Activated CD4-positive, alpha-beta T cell treated with anti-CD3 and anti-CD28 coated beads, Interleukin-2, Interleukin-4, amounts not matched to agents 100 ng/mL and 50 ng/mL, durations not matched to agents 16 hours and 8 hours (primary cell): ENCODE measurements at places on chromosomes 7 and 10.

GRCh38 chr7:158609313-158609974 is 21.8 kb upstream of the PTPRN2 start:
- DNase-seq, result no peak

DNA sequence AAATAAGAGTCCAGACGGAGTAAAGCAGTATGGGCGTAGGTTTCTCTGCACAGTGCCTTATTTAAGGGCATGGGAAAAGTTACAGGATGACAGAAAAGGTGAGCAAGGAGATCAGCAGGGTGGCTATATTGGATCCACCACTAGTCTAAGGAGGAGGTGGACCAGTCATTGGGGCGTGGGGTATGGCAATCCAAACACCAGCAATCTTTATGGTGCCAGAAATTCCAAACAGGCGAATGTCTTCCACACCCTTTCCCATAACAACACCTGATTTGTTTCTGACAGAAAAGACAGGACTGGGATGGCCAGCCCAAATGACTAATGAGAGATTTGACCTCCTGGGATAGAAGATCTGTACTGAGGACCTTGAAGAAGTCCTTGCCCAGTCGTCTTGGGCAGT is 181.8 kb upstream of the MBL2 start:
- no peak for DNase-seq

- DNase-seq, result no peak
Measured at GRCh38 chr10:2935647-2936386, 131.5 kb upstream of the PFKP start.

DNA sequence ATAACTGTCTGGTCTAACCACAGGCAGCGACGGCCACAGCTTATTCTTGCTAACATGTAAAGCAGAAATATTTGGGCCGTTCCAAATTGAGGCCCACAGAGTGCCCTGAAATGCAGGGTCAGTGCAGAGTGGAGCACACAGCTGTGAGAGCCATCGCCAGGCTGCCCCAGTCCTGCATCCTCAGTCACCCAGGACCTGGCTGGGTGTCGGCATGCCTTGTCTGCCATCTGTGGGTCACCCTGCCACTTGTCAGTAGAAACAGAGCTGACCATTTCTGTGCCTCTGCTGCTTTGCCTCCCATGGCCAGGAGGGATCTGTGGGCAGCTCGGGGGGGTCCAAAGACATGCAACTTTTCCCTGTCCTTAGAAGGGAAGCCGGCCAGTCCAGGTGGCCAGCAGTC is 57.3 kb upstream of the BTBD16 start:
- DNase-seq, result no peak

GRCh38 chr10:102677331-102678067 is 33.2 kb downstream of the TRIM8 start:
- DNase-seq, result no peak

GRCh38 chr7:75966190-75966961 is 28.0 kb downstream of the TMEM120A start:
- no peak for DNase-seq

DNA sequence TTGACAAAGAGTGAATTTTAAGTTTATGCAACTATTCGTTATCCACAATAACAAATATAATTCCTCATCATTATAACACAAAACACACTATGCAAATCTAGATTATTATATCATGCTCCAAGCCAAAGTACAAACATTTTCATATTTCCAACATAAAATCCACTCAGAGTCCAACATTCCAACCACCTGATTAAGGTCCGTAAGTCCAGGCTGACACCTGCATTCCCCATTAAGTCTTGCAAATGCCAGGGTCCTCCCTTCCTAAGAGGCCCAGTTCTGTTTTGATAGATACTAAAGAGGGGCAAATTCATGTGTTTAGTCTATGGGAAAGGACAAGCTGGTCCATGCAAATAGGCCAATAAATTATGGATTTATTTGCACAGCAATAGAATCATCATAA is 206.1 kb downstream of the POU6F2 start:
- no peak for DNase-seq

DNA sequence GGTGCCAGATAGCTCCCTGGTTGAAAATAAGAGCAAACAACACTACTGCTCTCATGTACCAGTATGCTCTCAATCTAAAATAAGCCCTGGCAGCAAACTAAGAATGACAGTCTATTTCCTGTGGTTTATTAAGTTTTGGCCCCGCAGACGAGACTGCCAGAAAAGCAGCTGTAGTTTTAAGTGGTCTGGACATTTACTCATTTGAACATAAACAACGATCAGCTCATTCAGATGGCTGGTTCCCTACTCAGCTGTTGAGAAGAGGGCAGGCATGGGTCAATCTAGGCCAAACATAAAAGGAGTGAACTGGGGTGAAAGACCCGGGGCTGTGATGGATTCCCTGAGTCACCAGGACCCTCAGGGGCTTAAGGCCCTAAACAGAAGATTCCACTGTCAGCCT is 4.5 kb downstream of the TRIL start:
- no peak for DNase-seq

DNA sequence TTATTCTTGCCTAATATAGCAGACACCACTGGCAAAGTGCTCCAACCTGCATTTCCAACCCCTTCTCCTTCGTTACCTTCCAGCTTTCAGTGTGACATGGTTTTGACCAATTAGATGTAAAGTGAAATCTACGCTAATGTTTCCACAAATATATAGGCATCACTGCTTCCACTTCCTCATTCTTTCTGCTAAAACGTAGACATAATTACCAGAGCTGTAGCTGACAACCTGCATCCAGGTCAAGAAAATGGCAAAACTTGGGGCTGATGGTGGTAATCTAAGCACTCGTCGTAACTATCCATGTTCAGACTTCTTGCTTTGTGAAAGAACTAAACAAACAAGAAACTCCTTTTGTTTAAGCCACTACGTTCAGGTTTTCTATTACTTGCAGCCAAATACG is 41.8 kb upstream of the COL1A2 start:
- DNase-seq, result no peak

DNA sequence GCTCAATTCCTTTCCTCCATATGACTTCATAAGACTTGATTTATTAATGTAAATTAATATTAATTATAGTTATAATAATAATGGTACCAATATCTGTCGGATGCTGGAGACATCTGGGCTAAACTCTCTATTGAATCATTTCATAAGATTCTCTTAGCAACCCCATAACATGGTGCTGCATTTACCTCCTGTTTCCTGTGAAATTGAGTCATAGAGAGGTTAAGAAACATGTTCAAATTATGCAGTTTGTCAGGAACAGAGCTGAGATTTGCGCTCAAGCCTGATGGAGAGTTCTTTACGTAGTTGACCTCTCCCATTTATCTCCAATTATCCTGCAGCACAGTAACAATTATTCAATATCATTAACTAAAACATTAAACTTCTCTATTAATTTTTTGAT is 621.8 kb upstream of the FZD8 start:
- DNase-seq, result no peak

DNA sequence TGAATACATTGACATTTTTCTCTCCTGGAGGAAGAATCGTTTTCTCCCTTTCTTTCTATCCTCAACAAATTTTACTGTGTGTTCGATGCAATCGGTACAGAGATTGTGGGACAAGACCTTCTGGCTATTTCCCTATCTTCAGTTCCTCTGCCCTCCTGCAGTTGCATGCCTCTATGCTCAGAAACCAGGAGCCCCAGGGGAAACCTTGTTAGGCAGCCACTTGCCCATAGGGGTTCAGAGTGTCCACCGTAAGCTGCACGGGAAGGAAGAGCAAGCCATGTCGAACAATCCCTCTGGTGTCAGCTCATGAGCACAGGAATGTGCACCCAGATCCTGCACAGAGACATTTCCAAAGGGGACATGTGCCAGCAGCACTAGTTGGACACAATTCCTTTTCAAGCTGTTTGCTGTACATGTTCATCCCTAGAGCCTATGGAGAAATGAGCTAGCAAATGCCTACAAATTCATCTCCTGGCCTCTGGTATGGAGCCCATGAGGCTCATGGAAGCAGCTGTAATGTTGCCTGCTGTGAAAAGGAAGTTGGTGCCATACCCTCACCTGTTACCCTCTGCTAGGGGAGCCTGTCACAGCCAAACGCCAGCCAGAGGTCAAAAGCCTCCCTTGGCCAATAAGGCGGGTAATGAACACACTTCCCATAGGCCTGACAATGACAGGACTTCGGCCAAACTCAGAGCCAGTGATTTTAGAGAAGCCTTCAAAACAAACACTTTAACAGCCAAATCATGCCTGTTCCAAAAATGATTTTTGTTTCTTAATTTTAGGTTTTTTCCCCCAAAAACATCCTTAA is 35.9 kb upstream of the ASAH2 start:
- no peak for DNase-seq

DNA sequence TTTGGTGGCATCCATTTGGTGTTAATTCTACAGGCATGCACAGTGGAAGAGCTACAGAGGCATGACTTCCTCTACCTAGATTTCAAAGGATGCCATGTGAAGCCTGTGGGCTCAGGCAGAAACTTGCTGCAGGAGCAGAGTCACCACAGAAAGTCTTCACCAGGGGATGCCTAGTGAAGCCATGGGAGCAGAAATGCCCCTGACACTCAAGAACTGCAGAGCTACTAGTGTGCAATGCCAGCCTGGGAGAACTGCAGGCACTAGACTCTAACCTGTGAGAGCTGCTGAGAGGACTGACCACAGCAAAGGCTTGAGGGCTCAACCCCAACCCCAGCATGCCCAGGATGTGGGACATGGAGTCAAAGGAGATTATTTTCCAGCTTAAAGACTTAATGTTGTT is 3.9 kb downstream of the OR9A2 start:
- no peak for DNase-seq

DNA sequence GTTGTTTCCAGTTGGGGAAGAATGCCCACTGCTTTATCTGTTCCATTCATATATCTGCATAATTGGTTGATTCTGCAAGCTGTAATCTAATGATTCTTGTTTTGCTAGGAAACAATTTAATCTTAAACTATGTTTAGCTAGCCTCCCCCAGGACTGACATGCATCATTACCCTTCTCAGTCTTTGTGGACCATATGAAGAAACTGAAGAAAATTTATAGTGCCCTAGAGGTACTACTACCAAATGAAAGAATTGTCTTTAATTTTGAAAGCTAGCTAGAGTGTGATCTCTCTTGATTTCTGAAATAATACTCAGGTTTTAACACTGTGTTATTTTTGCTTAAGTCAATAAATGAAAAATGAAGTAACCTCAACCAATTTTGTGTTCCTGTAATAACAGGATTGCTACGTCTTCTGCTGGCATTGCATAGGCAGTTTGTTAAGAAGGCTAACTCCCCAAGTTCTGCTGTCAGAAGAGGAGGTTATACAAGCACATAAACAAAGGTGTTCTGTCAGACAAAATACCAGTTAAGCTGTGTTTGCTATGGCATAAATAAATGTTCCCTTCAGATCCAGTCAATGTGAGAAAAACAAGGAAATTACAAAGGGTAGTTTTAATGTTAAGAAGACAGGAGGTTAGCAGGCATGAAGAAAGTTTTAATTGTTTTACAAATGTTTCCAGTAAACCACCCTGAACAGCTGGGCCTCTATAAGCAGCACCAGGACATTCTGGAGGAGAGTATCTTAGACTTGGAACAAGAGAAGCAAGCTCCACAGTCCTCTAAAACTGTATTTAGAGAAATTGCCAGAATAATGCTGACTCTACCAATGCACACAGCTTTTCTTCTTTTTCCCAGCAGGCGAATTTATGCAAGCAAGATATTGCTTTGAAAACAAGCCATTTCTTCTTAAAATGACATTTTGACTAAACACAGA is 90.3 kb upstream of the CTTNBP2 start:
- DNase-seq, result no peak

DNA sequence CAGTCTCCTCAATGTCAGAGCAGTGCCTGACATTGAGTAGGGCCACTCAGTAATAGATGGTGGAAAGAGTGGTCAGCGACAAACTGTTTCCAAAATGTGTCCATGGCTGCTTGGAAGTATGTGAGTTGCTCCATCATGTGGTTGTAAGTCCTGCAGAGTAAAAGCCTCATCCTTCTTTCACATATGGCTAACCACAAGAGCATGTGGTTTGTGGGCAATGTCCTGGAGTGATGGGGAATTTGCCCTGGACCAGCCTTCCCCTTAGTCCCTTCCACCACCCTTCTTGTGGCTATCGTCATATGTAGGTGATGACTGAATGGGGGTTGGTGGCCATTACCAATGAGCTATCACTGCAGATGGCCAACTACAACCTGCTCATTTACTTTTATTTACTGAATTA is 33.0 kb upstream of the PLXNA4 start:
- no peak for DNase-seq

DNA sequence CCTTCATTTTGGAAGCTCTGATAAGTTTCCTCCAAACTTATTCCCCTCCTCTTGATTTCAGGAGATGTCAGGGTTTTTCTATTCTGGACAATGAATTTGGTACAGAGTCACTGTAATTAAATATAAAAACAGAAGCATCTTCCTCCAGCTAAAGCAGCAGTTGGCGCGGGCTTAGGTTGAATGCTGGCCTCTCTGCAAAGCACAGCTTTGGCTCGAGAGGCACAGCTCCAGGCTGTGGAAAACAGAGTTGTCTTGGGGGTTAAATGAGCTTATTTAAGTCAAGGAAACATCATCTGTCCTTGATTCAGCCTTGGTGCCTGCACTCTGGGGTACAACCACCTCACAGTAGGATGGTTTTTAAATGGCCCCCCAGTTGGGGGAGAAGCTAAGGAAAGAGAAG is 35.0 kb upstream of the PDCD4 start:
- no peak for DNase-seq

DNA sequence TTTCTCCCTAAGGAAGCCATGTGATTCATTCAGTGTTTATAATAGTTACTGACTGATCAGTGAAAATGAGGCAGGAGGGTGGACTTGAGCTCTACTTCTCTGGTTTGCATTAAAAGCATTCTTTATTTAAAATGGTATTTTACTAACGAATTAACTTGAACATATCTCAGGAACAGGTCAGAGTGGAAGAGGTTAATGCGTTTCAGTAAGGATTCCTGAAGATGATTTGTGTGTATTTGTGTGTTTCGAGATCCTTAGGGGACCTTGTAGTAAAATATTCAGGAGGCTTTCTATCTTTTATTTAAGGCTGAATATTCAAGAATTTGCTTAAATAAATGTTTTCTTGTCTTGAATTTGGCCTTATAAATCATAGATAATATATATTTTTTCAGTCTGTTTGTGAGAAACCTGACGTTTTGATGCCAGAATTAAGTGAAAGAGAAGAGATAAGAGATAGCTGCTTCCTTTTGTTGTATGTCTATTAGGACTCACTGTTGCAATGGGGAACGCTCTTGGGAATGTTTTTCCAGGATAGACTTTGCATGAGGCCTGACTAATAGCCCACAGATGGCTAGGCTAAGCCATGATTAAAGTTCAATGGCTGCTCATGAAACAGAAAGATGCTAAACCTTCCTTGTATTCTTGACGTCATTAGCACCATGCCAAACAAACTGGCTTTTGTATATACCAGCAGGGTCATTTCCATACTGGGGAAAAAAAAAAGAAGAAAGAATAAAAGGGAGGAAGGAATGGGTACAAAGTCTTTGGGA is 93.8 kb upstream of the MTPN start:
- DNase-seq, result no peak

GRCh38 chr7:131359136-131359776 is 31.6 kb downstream of the MKLN1 start:
- DNase-seq, result no peak

DNA sequence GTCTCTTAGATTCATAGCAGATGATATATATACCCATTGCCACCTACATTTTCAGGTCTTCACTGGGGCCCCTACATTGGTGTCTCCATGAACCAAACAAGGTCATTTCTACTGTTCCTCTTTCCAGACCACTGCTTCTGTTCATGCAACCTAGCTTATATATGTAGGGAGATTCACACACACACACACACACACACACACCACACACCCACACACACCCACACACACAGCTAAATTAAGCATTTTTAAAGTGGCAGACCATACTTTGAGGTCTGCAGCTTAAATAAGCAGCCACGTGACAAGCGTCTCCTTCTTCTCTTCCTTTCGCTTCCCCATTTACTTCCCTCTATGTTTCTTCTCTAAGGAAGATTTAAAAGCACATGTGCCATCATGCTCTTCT is 70.0 kb upstream of the CC2D2B start:
- no peak for DNase-seq
